ENCODE measurements at places on chromosomes 11 and 22.

DNA sequence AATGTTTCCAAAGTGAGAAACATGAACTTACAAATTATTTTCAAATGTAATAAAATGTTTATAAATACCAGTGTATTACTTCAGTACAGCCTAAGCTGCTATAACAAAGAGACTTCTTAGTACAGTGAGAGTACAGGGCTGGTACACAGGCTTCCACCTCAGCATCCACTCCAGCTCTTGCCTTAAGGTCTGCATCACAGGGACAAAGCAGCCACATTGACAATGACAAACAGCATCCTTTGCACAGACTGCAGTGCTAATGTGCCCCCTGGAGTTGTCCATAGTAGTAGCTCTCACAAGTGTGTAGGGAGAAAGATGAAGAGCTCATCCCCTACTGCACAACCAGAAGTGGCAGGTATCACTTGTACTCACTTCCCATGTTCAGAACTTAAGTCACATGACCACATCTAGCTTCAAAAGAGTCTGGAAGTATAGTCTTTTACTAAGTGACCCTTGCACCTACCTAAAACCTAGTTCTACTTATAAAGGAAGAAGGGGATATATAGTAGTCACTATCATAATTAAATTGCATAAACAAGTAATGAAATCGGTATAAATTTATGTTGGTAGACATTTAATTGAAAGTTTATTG, 10.7 kb upstream of the LIPT2 start:
- DNase-seq, result no peak

- no peak for DNase-seq
These were observed 14.0 kb upstream of the RELT start for GRCh38 chr11:73361953-73362776.

DNA sequence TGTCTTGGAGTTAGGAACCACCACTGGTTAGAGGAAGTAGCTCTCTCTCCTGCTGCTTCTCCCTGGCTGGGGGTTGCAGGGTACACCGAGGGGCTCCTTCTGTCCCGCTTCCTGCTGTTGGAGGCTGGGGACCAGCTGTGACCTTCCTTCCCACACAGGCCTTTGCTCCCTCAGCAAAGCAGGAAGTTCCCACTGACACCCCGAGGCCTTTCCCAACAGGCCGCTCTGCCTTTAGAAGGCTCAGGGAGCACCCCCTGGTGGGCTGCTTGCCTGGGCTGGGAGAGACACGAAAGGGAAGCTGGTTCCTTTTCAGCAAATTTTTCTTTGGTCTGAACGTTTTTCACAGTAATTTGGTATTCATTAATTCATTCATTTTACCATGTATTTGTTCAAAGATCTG, 527.9 kb upstream of the B3GAT1 start:
- DNase-seq, result no peak

- DNase-seq, result peak; percentile 34
These were observed 6.8 kb upstream of the OR2AT4 start for GRCh38 chr11:75103380-75104026.

- DNase-seq, result no peak
These were observed 11.9 kb upstream of the OR8D2 start for GRCh38 chr11:124331873-124332272.

DNA sequence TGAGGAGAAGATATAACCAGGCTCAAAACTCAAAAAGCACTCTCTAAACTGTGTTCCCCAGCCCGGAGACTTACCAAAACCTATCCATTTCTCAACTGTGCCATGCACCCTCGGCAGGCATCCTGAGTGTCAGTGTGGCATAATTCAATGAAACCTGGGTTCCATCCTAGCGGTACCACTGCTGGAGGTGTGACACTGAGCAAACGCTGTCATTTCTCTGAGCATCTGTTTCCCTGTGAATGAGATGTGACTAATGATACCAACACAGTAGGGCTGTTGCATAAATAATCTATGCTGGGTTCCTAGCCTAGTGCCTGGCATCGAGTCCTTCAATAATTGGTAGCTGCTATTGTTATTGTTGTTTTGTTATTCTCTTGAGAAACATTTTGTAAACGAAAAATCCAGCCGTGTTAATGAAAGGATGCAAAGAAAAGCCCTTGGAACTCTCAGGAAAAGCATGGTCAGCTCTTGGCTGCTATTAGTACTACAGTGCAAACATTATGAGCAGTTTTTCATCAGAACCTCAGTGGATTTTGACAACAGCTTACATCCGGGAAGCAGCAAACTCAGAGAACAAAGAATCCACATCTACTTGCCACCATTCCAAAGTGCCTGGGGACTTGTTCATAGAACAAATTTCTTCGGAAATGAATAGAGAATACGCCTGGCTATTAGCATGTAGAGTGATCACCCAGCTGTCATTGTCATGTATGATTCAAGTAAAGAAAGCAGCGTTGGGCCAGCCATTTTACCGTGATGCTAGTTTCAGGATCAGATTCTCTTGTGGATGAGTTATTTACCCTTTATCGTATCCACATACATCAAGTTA, 53.7 kb downstream of the TECTA start:
- DNase-seq, result no peak

DNA sequence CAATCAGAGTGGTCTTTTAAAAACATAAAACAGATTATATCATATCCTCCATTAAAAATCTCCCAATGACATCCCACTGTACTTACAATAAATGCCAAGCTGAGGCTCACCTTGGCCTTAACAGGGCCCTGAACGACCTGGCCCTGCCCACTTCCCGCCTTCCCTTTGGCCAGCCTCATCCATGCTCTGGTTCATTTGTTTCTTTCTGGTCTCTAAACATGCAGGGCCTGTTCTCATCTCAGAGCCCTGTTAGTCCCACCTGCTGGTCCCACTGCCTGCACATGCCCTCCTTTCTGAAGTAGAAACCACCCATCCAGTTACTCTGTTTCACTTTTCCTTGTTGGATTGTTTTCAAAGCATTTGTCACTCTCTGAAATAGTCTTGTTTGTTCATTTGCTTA, 227.4 kb downstream of the INSC start:
- DNase-seq, result no peak

GRCh38 chr11:96203567-96204365, 139.2 kb downstream of the MAML2 start:
- no peak for DNase-seq

DNA sequence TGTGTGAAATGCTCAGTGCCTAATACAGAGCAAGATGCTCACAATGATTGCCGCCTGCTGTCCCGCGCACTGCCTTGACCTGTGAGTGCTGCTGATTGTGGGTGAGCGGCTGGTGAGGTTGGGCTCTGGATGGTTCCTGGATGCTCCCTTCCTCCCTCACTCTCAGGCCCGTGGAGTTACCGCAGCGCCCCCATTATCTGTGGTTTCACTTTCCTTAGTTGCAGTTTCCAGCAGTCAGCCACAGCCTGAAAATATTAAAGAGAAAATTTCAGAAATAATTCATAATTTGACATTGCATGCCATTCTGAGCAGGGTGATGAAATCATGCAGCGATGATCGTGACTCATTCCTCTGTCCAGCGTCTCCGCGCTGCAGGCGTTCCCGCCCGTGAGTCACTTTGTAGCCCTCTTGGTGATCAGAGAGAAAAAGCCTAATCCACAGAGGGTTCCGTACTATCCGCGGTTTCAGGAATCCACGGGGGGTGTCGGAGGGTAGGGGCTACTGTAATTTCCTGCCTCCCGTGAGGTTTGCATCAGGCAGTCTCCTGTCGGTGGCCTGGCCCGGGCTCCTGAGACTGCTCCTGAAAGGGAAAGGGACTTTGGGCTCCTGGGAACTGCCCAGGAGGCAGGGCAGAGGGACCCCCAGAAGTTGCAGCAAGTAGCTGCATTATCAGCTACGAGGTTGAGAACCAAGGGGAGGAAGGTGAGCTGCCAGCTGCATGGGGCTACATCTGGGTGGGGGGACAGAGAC, 10.6 kb downstream of the RPL3 start:
- peak; percentile 96 for DNase-seq

DNA sequence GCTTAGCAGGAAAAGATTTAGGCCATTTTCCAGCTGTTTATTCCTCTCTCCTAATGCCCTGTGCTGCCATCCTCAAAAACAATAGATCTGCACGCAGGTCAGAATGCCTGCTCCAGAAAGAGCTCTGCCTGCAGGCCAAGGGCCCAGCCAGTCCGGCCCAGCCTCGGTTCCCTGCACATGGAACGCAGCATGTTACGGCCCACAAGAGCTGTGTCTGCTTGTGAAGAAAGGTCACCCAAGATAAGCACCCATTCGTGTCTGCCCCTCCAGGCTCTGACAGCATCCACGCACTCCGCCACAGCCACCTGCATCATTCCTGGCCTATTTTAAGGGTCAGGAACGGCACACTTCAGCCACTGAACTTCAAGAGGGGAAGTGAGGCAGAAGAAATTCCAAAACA, 152.2 kb downstream of the SPATA19 start:
- DNase-seq, result no peak

DNA sequence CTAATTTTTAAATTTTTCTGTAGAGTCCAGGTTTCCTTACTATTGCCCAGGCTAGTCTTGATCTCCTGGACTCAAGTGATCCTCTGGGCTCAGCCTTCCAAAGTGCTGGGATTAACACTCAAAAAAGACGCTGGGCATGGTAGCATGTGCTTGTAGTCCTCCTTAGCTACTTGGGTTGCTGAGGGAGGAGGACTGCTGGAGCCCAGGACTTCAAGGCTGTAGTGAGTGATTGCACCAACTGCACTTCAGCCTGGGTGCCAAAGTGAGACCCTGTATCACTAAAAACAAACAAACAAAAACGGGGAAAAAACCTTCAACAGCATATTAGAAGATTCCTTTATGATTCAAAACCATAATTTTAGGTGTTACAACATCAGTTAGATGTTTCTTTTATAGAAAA, 44.6 kb downstream of the RSF1 start:
- DNase-seq, result no peak

DNA sequence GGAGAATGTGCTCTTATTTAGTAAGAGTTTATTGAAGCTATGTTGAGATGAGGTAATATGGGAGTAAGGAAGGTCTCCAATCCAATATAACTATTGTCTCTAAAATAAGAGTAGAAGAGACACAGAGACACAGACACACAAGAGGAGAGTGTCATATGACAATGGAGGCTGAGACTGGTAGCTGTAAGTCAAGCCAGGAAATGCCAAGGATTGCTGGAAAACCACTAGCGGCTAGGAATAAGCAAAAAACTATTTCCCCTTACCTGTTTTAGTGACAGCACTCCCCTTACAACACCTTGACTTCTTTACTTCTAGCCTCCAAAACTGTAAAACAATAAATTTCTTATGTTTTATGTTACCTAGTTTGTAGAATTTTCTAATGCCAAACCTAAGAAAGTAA, 1652.8 kb downstream of the LRRC4C start:
- no peak for DNase-seq

DNA sequence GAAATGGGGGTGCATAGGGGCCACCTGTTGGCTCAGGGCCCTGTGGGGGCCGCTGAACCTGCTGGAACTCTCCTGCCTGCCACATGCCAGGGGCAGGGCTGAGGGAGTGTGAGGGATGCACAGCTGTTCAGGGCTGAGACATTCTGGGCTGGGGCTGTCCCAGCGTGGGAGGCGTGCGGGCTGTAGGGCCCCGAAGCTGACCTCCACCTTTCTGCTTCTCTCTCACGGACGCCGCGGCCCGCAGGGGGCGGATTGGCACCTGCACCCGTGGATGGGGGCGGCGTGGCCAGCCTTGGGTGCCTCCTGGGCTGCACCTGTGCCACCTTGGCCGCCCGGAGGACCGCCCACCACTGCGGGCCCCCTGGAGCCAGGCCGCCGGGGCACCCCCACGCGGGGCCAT, 4.1 kb downstream of the CCDC188 start:
- no peak for DNase-seq

DNA sequence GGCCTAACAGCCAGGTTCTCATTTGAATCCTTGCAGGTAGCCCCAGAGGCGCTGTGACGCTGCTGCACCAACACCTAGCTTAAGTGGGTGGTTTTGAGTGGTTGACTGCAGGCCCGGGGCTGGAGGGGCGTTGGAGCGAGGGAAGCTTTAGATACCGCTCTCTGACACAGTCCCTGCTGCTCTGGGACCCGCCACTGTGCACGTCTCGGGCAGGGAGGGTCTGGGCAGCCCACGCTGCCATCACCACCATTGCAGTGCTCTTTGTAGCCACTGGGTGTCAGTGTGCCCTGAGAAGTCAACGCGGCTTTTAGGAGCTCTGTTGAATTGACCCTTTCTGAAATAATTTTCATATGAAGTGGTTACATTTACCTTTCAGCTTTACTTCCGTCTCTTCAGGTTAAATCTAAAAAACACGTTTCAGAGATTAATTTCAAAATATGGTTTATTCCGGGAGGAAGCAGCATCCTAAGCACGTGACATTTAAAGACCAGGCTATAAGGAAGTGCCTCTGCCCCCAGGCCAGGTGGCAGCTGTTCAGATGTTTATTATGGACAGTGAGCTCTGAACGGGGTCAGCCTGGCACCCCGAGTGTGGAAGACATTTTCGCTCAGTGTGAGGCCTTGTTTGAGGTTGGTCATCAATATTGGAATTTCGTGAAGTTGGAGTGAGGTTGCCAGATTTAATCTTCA, 30.9 kb upstream of the PARVB start:
- DNase-seq, result peak; percentile 74

Measured in fibroblast of pulmonary artery (primary cell).